ENCODE measurements at places on chromosomes 5 and 9.
A peak's percentile ranks its signal among the peaks of the same experiment; 100 is the strongest.

- DNase-seq, result peak; percentile 72
Measured at GRCh38 chr5:102596113-102596512, 97.3 kb upstream of the SLCO6A1 start.

GRCh38 chr5:160643616-160644240 lies 208.3 kb downstream of the ATP10B start:
- DNase-seq, result no peak

DNA sequence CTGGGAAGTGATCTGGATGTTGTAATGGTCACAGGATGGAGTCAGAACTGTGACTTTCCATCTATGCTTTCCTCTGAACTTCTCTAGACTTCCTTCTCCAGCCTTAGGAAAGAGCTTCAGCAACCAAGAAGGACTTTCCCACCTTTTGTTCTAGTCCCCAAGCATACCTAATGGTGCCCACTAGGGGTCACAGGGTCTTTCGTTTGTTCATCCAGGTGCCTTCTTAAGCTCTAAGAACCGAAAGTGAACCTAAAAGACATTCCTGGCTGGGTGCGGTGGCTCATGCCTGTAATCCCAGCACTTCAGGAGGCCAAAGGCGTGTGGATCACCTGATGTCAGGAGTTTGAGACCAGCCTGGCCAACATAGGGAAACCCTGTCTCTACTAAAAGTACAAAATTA lies 1.8 kb upstream of the WNT8A start:
- DNase-seq, result no peak

DNA sequence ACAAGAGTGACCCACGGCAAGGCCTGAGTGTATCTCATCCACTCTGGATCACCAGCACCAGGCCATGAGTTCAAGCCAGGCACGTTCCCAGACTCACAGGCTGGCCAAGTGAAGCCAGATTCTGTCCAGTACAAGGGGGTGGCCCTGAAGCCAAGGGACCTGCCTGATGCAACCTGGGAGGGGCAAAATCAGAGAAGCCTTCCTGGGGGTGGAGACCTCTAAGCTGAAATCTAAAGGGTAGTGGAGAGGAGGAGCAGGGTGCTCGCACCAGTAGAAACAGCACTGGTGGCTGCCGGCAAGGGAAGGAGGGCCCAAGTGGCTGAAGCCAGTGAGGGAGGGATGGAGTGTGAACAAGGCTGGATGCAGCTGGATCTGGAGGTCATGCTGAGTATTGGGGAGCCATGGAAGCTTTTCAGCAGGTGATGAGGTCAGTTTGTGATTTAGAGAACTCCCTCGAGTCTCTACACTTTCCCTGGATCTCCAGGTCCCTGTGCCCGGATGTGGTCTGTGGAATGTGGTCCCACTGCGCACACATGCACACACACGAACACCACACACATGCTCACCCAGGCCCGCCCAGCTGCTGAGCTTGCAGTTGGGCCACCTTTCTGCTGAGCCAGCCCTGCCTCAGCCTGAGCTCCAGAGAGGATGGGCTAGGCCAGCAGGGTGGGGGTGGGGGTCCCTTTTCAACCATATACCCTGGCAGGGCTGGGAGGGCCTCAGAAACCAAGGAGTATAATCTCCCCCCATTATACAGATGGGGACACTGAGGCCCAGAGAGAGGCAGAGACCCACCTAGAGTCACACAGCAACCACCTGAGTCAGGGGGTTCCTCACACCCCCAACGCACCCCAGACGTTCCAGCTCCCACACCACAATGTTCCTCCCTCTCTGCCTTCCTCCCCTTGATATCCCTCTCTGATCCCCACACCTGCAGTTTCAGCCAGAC lies 1.6 kb downstream of the PIP5KL1 start:
- no peak for DNase-seq

DNA sequence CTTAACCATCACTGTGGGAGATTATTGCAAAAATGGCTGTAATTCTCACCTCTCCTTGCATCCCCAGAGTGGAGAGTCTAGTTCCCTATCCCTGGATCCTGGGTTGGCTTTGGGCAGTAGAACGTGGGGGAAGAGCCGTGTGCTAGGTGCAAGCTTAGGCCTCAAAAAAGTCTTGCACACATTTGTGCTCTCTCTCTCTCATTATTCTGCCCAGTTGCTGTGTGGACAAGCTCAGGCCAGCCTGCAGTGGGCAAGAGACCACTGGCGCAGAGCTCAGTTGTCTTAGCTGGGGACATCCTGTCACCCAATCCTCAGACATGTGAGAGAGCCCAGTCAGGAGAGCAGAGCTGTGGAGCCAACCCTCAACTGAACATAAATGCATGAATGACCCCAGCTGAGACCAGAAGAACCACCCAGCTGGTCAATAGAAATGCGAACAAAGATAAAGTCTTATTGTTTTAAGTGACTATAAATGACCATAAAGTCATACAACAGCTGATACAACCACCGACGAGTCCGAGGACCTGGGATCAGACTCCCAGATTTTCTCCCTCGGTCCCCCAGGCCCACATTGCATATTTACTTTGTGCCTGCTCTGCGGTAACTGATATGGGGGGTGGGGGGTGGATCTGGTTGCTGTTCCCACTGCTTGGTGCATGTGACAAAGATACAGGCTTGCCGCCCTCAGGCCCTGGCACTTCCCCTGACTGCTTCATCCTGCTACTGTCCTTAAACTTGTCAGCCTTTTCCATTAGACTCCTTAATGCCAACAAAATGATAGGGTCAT lies 166.4 kb upstream of the MVB12B start:
- no peak for DNase-seq

- peak; percentile 33 for DNase-seq
Measured at GRCh38 chr5:148465381-148466235, 81.8 kb downstream of the FBXO38 start.

DNA sequence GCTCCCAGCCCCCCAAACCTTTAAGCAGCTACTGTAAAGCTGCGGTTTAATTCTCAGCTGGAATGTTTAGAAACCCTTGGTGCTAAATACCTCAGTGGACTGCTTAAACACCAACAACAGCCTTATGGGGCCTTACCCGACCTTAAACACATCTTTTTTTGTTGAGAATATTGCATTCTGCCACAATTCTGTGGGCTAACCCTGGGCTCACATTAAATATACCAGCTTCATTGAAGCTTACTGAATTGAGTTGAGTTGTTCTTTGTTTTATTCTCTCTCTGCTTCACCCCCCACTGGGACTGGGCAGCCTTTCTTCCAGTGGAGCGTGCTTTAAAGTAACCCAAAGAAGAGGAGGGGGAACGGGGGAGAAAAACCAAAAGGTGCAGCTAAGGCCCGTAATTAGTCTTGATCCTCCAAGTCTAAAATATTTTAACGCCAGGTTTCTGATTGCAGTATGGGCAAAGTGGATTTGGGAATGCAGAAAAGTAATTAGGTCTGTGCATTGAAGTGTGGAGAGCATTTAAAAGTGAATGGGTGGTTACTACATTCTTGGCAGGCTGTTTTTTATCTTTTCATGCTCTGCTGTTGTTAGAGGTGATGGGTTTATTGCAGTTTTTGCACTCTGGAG lies 281.2 kb downstream of the NR2F1-AS1 start:
- DNase-seq, result no peak

- DNase-seq, result no peak
Measured at GRCh38 chr5:129912601-129913255, 8.5 kb downstream of the CHSY3 start.

DNA sequence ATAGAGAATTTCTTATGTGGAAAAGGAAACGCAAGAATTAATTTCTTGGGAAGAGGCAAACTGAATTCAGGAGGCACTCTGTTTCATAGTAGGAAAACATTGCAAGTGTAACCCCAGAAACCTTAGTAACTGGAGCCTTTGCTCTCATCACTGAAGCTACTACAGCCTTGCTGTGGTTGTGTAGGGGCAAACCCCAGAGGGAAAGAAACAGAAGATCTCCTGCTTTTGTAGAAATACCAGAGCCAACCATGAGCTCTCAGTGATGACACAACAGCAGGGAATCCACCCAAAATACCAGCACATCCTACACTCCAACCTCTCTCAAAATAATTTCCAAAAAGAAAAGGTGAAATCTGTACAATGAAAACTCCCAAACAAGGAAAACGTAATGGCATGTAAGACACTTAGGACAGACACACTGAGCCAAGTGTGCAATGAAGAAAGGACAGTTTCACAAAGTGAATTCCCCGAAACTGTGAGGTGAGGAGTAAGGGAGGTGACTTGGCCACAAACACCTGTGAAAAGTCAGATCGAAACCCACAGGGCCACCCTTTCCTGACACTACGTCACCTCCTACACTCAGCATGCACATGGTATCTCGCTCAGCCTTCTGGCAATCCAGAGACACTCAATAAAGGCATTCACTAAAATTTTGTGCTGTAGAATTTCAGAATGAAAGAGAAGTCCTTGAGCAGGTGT lies 8.5 kb upstream of the ACSL6 start:
- no peak for DNase-seq

DNA sequence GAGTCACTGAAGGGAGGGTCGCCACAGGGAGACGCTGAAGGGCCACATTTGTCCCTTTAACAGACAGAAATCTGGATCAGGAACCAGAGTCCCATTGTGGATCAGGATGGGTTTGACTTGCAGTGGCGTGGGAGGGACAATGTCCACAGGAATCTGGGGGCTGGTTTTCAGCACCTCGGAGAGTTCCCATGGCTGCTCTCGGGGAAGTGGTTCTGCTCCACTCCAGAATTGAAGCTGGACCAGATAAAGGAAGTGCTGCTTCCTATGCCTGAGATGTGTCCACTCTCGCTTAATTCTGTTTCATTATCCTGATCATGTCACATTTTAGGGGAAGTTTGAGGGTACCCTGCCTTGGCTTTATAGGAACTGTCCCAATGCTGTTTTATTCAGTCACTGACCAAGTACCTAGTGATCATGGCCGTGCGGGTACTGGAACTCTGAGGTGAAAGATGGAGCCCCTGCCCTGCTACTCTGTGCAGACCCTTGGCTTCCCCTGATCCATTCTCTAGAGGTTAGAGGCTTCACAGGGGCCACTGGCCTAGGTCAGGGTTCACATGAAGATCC lies 28.7 kb downstream of the ENHO start:
- no peak for DNase-seq

DNA sequence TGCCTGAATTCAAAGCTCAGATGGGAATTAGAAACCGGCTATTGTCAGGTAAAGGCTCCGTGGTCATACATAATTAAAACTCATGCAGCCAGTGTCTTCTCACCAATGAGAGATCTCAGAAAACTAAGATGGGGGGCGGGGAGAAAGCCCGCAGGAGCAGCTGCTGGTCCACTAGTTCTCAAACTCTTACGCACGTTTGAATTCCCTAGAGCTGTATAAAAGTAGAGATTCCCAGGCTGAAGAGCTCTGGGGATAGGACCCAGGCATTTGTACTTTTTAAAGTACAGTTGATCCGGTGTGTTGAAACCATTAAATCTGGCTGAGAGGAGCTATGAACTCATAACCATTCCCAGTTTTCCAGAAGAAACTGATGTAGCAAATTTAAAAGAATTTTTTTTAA lies 68.5 kb downstream of the FRMD3 start:
- DNase-seq, result no peak

GRCh38 chr9:133717113-133718031 lies 20.8 kb downstream of the SARDH start:
- no peak for DNase-seq

GRCh38 chr5:10106806-10107205 lies 142.9 kb downstream of the ATPSCKMT start:
- no peak for DNase-seq

GRCh38 chr9:135085830-135086546 lies 1.5 kb upstream of the OLFM1 start:
- no peak for DNase-seq

GRCh38 chr5:173020154-173020581 lies 36.0 kb upstream of the CREBRF start:
- DNase-seq, result no peak

- no peak for DNase-seq
Measured at GRCh38 chr9:99445920-99446319, 223.8 kb downstream of the SEC61B start.

DNA sequence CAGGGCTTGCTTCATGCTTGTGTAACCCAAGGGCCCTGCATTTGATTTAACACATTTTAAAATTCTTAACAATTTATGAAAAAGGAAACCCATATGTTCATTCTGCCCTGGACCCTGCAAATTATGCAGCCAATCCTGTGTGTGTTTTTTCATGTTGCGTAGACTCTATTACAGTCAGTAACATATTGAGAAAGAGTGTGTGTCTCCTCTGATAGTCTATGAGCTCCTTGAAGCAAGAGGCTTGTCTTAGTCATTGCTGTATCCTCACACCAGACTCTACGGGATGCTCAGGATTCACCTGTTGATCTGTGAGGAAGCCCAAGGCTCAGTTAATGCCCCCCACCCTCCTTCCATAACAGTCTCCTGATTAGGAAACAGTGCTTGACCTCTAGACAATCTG lies 177.3 kb upstream of the DMAC1 start:
- no peak for DNase-seq

Data from bone marrow (tissue), 2 donors.